ENCODE measurements at places on chromosomes 4 and X. TPM values are rescaled to one million over a fixed set of nuclear protein-coding genes. Genes with fewer than 3 reads are reported as not detected.

ALG13 gene
- 31.0 TPM for total RNA-seq

GRCh38 chr4:1576304-1576960 is 107.7 kb downstream of the FAM53A start:
- no peak for DNase-seq

CFAP47 gene
- not detected for total RNA-seq

GRCh38 chrX:3526071-3526470 is 179.6 kb upstream of the MXRA5 start:
- peak; percentile 69 for DNase-seq

DNA sequence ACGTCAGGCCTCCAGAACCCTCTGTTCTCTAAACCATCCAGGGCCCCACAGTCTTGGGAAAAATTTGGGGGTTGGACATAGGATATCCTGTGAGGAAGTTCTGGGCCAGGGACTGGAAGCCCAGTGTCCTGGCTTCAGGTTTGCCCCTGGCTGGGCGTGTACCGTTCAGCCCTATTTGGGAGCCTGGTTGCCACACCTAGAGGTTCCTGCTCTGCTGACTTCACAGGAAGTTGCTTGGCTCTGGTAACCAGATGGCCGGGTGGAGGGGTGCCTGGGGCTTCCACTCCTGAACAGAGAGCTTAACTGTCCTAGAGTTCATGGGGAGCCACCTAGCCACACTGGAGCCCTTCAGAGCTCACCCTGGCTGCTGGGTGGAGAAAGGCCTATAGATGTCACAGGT is 1.1 kb downstream of the TAFAZZIN start:
- no peak for DNase-seq

DNA sequence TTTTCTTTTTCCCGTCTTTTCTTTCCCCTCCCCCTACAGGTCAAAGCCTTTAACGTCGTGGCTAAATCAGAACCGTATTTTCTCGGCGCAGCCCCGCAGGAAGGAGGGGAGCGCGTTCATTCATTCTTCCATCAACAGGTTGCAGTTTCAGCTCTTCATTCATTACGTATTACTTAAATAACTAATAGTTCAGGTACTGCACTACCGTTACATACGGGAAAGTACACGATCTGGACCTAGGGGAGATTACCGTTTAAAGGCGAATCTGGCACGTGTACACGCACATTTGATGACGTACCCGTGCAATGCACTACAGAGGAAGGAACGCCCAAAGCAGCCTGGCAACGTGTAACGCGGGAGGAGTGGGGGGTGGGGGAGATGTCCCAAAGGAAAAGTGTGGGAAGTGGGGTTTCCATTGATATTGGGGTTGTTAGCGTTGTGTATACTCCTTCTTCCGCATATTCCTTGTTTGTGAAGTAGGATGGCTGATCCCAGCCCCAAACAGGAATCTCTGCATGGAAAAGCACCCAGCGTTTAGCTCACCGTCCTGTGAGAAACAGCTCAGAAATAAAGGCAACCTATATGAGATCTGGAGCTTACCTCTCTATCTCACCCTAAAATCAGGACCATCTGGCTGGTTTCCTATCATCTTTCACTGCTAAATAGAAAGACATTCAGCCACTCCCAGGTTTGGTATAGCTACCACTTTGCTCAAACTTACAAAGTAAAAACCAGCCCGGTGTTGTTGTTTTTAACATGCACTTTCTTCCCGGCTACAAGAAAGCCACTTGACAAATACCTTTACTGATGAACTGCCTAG is 585 bp upstream of the SEC24D start:
- DNase-seq: peak; percentile 63

GRCh38 chr4:136841526-136841925 is 690.8 kb downstream of the PCDH18 start:
- DNase-seq: no peak

RPS6KA6 gene
- 8.5 TPM for total RNA-seq

DNA sequence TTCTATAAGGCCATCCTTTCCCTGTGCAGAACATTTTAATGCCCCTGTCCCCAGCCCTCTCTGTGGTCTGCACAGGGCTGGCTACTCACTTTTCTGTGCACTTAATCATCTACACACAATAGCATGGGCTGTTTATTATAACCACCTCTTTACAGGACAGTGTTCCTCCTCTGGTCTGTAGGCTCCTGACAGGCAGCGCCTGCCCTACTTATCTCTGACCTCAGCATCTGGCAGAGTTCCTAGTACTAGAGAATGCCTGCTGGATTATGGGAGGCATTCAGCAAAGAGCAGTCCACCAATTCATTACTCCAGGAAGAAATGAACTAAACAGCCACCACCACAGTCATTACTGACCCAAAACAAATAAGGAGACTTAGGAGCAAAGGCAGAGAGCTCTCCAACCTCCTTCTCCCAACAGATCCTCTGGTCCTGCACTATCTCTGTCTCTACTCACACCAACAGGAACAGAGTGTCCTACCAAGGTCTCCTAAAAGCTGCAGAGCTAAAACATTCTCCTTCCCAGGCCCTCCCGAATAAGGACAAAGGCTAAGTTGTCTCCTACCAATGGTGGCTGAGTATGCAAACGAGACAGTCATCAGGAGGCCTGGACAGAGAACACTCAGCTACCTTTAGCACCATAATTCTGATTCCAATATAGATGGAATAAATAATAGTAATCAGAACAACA is 279.2 kb downstream of the QDPR start:
- peak; percentile 78 for DNase-seq

DNA sequence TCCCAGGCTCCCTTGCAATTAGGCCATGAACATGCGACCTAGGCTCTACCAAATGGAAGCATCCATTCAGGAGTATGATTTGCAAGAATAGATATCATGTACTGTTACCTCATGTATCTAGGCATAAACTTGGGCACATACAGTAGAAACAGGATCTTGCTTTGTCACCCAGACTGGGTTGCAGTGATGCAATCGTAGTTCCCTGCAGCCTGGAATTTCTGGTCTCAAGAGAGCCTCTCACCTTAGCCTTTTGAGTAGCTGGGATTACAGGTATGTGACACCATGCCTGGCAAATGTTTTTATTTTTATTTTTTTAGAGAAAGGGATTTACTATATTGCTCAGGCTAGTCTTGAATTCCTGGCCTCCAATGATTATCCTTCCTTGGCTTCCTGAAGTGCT is 994.2 kb downstream of the ADGRL3 start:
- no peak for DNase-seq

GRCh38 chr4:177484613-177485021 is 42.4 kb upstream of the AGA start:
- peak; percentile 99 for DNase-seq

DNA sequence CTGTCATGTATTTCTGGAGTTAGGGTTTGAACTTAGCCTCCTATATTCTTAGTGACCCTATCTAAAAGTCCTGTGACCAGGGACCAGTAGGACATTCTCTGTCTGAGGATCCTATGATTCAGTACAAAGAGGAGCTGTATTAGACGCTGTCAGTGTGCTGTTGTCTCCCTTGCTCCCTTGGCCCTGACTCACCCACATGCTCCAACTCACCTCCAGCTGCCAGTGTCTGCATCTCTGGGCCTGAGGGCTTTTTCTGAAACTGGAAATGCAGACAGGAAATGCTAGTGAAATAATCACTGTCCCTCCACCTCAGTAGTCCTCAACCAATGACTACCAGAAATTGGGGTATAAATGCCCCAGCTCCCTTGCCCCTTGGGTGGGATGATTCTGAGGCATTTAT is 535.3 kb upstream of the RPS6KA3 start:
- no peak for DNase-seq

DNA sequence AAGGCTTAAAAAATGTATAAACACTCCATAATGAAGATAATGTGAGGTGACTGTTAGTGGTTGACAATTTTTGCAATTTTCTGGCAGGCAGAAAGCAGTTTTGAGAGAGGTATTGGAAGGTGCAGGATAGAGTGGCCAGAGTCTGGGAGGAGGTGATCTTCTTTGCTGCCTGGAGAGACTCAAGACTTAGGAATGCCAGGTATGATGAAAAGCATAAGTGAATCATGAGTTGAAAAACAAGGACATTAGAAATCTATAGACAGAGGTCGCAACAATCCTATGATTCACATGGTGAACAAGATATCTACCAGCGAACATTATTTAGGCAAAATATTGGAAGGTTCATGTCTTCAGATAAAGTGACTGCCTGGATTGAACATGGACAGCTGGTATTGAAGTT is 118.5 kb downstream of the CFAP299 start:
- DNase-seq: peak; percentile 52

GRCh38 chr4:99504804-99505502 is 5.9 kb upstream of the C4orf17 start:
- DNase-seq: no peak

CT45A2 gene
- not detected for total RNA-seq

GRCh38 chrX:30307466-30307865 is 1.7 kb downstream of the NR0B1 start:
- no peak for DNase-seq

DNA sequence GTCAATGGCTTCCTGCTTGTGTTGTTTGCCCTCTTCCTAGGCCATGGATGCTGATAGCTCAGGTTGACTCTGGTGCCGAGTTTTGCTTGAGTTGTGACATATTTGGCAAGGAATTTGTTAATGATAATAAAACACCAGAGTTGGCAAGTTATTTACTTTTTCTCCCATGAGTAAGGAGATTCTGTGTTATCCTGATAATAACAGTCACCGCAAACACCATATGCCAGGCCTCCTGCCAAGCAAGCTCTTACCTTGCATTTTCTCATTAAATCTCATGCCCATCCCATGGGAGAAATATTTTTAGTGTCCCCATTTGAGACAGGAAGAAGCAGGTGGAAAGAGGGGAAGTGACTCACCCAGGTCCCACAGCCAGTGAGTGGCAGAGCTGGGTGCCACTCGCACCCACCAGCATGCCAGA is 67.4 kb upstream of the CLCN4 start:
- DNase-seq: peak; percentile 49

DNA sequence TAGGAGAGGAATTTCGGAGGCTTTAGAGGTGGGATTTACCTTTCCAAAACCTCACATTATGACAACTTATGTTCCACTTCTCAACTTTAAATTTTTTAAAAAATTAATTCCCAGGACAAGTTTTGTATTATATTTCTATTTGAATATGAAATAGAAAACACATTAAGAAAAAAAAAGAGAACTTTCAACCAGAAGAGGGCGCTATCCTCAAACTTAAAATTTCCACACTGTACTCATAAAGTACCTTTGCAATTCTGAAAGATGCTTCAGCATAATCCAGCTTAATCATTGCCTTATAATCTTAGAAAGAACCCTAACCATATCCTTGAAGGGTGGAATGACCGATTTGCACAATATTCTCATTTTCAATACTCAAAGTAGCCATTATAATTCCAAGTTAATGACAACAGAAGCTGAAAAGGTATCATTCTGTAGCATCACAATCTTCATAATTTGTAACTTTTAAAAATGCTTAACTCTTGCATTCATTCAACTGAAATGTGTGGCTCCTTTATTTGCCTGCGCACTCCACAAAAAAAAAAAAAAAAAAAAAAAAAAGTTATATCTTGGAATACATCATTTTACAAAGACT is 158.0 kb downstream of the KCNIP4 start:
- DNase-seq: peak; percentile 16

DNA sequence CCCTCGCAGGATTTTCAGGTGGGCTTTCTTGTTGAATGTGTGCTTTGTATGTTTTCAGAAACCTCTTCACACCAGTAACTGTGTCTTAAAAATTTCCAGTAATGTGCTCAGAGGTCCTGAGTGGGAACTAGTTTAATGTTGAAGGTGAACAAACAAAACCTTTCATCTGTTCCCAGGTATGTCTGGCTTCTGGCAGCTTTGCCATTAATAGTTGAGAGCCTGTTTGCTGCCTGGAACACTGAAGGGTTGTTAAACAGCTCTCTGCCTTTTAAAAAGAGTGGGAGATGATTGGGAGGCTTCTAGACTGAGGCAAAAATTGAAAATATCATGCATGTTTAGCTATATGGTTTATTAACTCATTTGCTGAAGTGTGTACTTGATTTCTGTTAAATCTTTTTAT is 161.2 kb upstream of the AGTR2 start:
- DNase-seq: no peak

TMEM187 gene
- 10.6 TPM for total RNA-seq

- no peak for DNase-seq
These were observed 74.1 kb downstream of the EVC start for GRCh38 chr4:5784960-5785611.

APBB2 gene
- total RNA-seq: 173 TPM

DNA sequence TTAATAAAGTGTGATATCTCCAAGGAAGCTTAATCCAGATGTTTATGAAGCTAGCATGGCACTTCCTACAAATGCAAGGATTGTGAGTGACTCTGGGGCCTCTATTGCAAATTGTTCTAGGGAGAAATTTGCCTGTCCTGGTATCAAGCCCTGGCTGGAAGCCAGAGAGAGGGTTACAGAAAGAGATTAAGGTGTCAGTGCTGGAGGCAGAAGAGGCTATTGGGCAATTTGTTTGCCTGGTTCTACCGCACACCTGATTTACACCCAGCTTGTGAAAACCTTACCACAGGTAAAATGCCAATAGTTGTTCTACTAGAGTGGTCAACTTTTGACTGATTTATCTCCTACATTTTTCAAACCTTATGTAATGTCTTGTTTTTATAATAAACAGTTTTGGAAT is 186.7 kb upstream of the FAT1 start:
- DNase-seq: no peak

DNA sequence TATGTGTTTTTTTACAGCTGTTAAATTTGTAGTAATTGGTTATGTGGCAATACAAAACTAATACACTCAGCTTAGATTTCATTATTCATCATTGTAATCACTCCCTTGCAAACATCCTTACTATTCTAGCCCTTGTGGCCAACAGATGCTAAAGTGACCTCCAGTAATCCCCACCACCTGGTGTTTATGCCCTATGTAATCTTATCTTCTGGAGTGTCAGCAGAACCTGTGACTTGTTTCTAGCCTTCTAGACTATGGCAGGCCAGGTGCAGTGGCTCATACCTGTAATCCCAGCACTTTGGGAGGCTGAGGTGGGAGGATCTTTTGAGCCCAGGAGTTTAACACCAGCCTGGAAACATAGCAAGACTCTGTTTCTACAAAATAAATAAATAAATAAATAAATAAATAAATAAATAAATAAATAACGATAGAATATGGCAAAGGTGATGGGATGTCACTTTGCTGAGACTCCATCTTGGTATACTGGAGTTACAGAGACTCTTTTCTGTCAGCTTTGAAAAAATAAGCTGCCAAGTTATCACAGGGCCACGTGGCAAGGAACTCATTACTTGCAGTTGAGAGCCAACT is 12.3 kb upstream of the TSR2 start:
- DNase-seq: no peak

GRCh38 chr4:103032574-103032973 is 13.1 kb upstream of the SLC9B1 start:
- DNase-seq: no peak

NALF2 gene
- total RNA-seq: 2.0 TPM

- no peak for DNase-seq
These were observed 280.1 kb downstream of the RAPGEF2 start for GRCh38 chr4:159382856-159383561.

DNA sequence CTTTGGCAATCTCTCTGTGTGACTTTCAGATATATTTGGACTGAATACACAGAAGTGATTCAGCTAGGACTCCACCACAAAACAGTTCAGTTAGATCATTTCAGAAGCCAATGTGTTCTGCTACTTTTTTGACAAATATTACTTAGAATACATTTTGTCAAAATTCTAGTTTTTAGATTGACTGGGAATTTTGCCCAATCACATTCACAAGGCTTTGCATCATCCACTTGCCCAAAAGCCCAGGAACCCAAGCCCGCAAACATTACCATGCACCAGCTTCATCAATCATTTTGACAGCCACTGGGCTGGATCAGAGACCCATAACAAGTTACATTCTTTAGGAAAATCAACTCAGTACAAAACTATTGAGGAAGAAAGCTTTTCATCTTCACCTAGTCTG is 256.6 kb upstream of the NDST3 start:
- DNase-seq: peak; percentile 88

S100P gene
- total RNA-seq: not detected

Data from astrocyte (in vitro differentiated cells and primary cell).